ENCODE measurements at places on chromosomes 1 and 21. TPM values are rescaled to one million over a fixed set of nuclear protein-coding genes. Genes with fewer than 3 reads are reported as not detected.

- peak; percentile 66 for DNase-seq
- H3K4me1 ChIP-seq, result peaks cover 8% of the 10 kb centered on the region
- H3K4me3 ChIP-seq, result no peak overlapping the region
- peak overlapping the region; percentile 47 for H3K27ac ChIP-seq
- H3K36me3 ChIP-seq, result no peaks in the 10 kb centered on the region
- H3K27me3 ChIP-seq, result no peaks in the 10 kb centered on the region
These were observed 212.7 kb upstream of the FGGY start for GRCh38 chr1:59083946-59084865.

DNA sequence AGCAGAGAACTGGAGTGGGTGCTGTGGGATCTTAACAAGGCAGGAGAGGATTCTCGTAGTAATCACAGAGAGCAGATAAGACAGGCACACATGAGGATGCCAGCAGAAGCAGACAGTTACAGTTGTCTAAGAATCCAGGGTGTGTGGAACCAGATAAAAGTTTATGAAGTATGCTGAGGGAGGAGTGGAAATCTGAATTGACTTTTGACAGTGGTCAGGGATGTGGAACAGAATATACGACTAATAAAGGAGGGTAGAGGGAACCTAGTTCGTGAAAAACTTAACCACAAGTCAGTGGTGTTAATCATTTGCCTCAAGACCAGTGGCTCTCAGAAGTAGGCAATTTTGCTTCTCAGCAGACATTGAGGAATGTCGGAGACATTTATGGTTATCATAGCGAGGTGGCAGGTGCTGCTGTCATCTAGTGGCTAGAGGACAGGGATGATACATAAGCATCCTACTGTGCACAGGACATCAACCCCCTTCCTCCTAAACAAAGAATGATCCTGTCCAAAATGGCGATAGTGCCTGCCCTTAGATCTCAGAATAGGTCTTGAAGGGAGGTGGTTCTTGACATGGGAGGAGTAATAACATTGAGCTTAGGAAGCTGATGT lies 3.0 kb downstream of the LRRC8D start:
- no peak for DNase-seq
- H3K27me3 ChIP-seq, result no peaks in the 10 kb centered on the region
- H3K27ac ChIP-seq, result no peak overlapping the region
- H3K4me1 ChIP-seq, result peaks cover 10% of the 10 kb centered on the region
- H3K36me3 ChIP-seq, result peaks cover 25% of the 10 kb centered on the region

DNA sequence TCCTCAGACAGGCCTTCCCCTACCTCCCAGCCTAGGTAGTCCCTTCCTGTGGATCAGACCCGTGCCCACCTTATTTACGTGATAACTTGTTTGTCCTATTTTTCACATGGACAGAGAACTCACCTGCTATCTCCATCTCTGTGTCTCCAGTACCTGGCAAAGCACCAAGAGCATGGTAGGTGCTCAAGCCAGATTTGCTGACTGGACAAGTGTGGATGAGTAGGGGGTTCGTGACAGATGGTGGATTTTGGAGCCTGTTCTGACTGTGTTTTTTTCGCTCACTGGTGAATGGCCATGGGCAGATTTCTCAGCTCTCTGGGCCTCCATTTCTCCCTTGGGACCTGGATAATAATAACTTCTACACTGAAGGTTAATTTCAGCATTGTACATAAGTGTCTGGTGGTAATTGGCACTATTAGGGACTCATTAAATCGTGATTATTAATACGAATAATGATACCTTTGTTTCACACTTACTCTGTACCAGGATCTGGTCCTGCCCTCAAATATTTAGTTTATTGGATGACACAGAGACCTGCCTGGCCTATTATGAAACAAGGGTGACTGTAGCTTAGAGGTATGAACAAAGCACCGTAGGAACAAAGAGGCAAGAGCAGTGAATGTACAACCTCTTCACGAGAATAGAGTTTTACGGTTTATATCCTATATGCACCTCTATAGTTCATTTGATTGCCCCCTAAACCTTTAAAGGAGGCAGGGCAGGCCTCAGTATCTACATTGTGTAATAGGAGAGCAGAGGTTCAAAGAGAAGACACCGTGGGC lies 24.5 kb upstream of the SLC26A9 start:
- no peaks in the 10 kb centered on the region for H3K36me3 ChIP-seq
- H3K4me3 ChIP-seq, result no peak overlapping the region
- no peak overlapping the region for H3K27ac ChIP-seq
- no peak for DNase-seq
- H3K27me3 ChIP-seq, result no peaks in the 10 kb centered on the region

GRCh38 chr1:30966690-30967369 lies 58.3 kb upstream of the SDC3 start:
- H3K27me3 ChIP-seq, result no peaks in the 10 kb centered on the region
- no peak for DNase-seq
- H3K27ac ChIP-seq, result no peak overlapping the region
- peaks cover 93% of the 10 kb centered on the region for H3K36me3 ChIP-seq
- H3K4me1 ChIP-seq, result no peaks in the 10 kb centered on the region
- no peak overlapping the region for H3K4me3 ChIP-seq

DNA sequence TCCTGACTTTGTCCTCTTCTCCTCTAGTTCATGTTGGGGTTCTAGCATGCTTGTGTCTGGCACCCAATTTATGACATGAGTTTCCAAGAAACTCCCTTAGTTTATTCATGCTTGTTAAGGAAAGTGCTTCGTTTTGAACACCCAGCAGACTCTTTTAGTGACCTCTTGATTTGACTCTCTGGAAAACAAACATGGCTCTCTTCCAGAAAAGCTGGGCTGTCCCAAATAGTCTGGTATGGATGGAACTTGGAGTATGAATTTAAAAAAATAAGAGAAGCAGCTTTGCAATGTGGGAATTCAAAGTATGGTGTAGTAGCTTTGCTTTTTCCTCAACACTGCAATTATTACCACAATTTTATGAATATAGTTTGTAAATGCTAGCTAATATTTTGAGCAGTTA lies 143.4 kb upstream of the C8B start:
- no peaks in the 10 kb centered on the region for H3K36me3 ChIP-seq
- H3K27me3 ChIP-seq, result no peaks in the 10 kb centered on the region
- no peaks in the 10 kb centered on the region for H3K4me1 ChIP-seq
- H3K27ac ChIP-seq, result no peak overlapping the region

- H3K27me3 ChIP-seq, result no peaks in the 10 kb centered on the region
- no peaks in the 10 kb centered on the region for H3K36me3 ChIP-seq
- H3K27ac ChIP-seq, result no peak overlapping the region
- H3K4me1 ChIP-seq, result no peaks in the 10 kb centered on the region
These were observed 365.6 kb downstream of the RPS6KC1 start for GRCh38 chr1:213416461-213417224.

KRTAP21-2 gene
- total RNA-seq, result not detected
